Hepatocyte (in vitro differentiated cells): ENCODE measurements at places on chromosomes 2 and 18. TPM values are rescaled to one million over a fixed set of nuclear protein-coding genes. Genes with fewer than 3 reads are reported as not detected.
A peak's percentile ranks its signal among the peaks of the same experiment; 100 is the strongest.

Gene MROH2A
- total RNA-seq: not detected in 2 replicates

- no peaks in the 10 kb centered on the region for H3K27me3 ChIP-seq
- H3K27ac ChIP-seq: no peak overlapping the region
- no peaks in the 10 kb centered on the region for H3K36me3 ChIP-seq
- no peak for DNase-seq
- no peaks in the 10 kb centered on the region for H3K4me1 ChIP-seq
Observed at GRCh38 chr2:177921726-177922125, 150.9 kb downstream of the PDE11A start.

- H3K4me1 ChIP-seq: no peaks in the 10 kb centered on the region
- no peak overlapping the region for H3K4me3 ChIP-seq
- H3K27me3 ChIP-seq: no peaks in the 10 kb centered on the region
- no peak for DNase-seq
- H3K36me3 ChIP-seq: no peaks in the 10 kb centered on the region
Observed at GRCh38 chr2:43846140-43846793, 7.5 kb downstream of the ABCG8 start.

Gene PDE11A
- total RNA-seq: 1.9 and 2.2 TPM in 2 replicates

Gene UGT1A8
- 0.08 and 0.10 TPM in 2 replicates for total RNA-seq

Gene TPO
- total RNA-seq: not detected in 2 replicates

DNA sequence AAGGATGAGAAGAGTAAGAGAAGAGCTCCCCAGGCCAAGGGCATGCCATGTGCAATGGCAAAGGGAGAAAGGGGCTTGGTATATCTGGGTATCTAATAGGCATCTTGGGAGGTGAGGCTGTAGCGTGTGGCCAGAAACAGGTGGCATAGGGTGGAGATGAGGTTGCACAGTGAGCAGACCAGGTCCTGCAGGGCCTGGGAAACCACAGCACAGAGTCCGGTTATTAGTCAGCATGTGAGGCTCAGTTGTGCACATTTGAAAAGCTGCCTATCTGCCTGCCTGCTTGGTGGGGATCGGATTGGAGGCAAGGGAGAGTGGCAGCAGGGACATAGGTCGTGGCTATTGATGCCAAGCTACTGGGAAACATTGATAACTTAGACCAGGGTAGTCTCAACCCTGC lies 190.6 kb downstream of the TPGS2 start:
- no peaks in the 10 kb centered on the region for H3K36me3 ChIP-seq
- no peak overlapping the region for H3K27ac ChIP-seq
- no peak for DNase-seq

Gene NMUR1
- 0.33 and 0.48 TPM in 2 replicates for total RNA-seq

DNA sequence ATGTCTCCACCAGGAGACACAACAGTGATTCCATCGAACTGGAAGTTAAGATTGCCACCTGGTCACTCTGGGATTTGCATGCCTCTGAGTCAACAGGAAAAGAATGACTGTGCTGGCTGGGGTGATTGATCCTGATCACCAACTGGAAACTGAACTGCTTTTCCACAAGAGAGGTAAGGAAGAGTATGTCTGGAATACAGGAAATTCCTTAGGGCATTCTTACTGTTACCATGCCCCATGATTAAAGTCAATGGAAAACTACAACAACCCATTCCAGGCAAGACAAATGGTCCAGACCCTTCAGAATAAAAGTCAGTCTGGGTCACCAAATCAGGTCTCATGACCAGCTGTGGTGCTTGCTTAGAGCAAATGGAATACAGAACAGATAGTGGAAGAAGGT lies 12.0 kb upstream of the DDX1 start:
- DNase-seq: no peak
- H3K36me3 ChIP-seq: no peaks in the 10 kb centered on the region

Gene SKOR2
- not detected in 2 replicates for total RNA-seq

DNA sequence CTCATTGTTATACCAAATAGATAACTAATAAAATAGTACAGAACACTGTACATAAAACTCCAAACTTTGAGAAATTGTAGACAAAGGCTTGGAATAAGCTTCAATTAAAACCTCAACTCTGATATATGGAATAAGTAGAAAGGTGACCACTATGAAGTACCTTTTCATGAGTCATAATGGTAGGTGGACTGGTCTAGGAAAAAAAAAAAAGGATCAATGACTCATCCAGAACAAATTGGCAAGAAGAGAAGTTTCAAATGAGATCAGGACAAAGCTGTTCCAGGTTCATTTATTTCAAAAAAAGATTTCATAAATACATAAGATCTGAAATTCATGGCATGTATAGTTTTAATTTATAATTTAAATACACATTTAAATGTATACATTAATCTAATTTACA lies 769.7 kb downstream of the SUCLG1 start:
- DNase-seq: no peak
- H3K4me1 ChIP-seq: no peaks in the 10 kb centered on the region
- no peak overlapping the region for H3K27ac ChIP-seq
- H3K27me3 ChIP-seq: no peaks in the 10 kb centered on the region
- H3K4me3 ChIP-seq: no peak overlapping the region
- no peaks in the 10 kb centered on the region for H3K36me3 ChIP-seq

Gene SESTD1
- total RNA-seq: 24.3 and 34.7 TPM in 2 replicates

DNA sequence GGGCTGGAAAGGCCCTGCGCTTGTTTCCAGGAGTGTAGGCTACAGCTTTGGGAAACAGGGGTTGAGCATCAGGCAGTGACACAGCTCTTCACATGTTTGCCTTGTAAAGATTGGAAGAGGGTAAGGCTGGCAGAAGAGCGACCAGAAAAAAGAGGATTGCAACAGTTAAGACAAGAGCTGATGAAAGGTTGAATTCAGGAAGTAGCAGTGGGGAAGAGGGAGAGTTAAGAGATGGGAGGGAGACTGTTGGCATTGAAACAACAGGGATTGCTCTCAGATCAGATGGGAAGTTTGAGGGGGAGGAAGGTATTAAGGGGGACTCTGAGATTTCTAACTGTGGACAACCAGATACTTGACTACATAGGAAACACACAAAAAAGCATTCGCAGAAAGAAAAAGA lies 96.9 kb downstream of the CTAGE1 start:
- peak overlapping the region; percentile 70 for H3K27ac ChIP-seq
- H3K4me3 ChIP-seq: no peak overlapping the region
- no peak for DNase-seq

DNA sequence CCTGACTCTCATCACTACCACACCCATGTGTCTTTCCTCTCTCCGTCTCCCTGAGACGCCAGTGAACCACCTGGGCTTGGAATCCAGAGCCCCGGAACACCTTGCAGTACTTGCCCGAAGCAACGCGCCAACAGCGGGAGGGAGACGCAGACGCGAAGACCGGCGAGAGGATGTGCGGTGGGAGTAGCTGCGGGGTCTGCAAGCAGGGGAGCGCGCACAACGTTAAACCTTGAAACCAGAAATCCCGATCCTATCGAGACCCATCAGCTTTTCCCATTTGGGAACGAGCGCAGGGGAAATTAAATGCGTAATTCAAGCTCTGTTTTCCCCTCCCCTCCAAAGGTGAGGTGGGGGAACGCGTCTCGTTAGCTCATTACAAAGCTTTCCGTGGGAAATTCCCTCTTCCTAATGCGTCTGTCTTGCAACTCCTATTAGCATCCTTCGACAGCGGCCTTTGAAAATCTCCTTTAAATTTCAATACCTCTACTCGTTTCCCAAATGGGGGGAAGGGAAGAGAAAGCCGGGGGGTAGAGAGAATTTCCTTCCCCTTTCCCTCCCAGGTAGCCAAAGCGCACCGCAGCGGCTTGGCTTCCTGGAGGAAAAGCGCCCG lies 421 bp upstream of the CNTNAP5 start:
- H3K4me3 ChIP-seq: peak overlapping the region; percentile 24
- H3K4me1 ChIP-seq: no peaks in the 10 kb centered on the region
- H3K36me3 ChIP-seq: no peaks in the 10 kb centered on the region
- peaks cover 36% of the 10 kb centered on the region for H3K27me3 ChIP-seq
- no peak overlapping the region for H3K27ac ChIP-seq
- DNase-seq: no peak

Gene OR6B2
- total RNA-seq: not detected in 2 replicates

Gene TEX44
- total RNA-seq: not detected in 2 replicates

Gene NFE2L2
- 88.3 and 112 TPM in 2 replicates for total RNA-seq
